WERI-Rb-1 (cell line): ENCODE measurements at places on chromosomes 2 and 18.

- DNase-seq = peak; percentile 58
Measured at GRCh38 chr2:227472265-227473121, 537 bp downstream of the AGFG1 start.

GRCh38 chr2:65388596-65389390 lies 43.6 kb downstream of the SPRED2 start:
- DNase-seq = no peak

DNA sequence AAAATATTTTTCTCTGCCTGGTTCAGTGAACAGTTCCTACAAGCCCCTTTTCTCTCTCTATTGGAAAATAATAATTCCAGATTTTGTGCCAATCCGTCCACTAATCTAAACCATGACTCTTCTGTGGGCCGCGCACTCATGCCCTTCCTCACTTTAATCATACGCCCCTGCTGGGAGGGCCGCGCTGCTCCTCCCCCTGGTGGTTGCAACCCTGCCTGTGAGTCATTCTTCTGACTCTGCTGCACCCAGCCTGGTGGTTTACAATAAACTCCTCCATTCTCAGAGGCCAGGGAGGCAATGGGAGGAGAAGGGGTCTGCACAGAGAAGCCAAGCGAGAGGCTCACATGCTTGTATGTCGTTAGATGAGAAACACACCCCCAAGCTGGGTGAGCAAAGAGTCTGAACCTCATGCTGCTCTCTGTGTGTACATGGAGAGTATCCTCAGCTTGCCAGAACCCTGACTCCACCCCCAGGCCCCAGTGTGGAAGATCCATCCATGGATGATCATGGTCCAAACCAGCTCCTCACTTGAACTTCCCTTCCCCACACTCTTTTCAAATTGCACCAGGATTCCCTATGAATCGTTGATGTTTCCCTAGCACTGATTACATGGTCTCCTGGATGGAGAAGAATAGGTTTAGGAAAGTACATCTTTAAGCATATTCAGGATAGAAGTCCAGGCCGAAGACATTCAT lies 228.9 kb downstream of the ANKRD30B start:
- no peak for DNase-seq

- no peak for DNase-seq
Measured at GRCh38 chr2:100352521-100352920, 30.2 kb upstream of the LONRF2 start.

DNA sequence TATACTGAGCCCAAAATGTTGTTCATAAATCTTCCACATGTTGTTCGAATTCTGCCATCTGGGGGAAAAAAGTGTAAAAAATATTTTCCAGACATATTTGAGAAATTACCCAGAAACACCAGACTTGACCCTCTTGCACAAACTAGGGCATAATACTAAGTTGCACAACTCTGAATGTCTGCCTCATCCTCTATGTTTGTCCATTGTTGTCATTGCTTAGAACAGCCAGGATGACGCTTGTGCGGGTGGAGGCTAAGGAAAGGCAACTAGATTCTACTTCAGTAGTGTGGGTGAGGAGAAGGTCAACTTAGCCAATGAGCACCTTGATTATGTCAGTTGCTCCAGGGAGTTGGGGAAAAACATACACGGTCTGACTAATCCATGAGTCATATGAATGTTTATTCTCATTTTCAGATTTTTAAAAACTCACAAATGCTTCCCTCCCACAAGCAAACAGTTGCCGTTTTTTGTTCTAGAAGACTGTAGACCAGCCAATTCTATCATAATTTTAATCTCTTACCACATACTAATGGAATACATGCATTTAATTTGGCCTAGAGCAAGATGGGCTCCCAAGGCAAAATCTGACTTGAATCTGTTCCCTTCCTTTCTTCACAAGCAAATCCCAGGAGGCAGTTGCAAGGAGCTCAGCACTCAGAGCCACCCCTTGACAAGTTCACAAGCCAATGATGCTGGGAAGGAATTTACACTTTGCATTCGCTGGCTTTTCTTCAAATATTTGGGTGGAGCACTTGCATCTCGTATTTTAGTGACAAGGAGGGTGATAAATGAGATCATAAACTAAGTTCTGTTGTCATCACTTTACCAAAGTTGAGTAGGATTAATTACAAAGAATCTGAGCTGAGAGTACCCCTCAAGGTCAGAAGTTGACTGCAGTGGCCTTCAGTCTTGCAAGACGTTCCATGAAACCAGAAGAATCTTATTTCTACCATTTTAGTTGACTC lies 163.2 kb upstream of the TWIST2 start:
- DNase-seq = no peak

- DNase-seq = no peak
Measured at GRCh38 chr18:31072175-31072574, 29.6 kb upstream of the DSC3 start.
